Cerebellum (tissue), 4 donors: ENCODE measurements at places on chromosomes 1 and 21.

- DNase-seq: no peak
These were observed 29.7 kb upstream of the PRDM15 start for GRCh38 chr21:41908829-41909228.

DNA sequence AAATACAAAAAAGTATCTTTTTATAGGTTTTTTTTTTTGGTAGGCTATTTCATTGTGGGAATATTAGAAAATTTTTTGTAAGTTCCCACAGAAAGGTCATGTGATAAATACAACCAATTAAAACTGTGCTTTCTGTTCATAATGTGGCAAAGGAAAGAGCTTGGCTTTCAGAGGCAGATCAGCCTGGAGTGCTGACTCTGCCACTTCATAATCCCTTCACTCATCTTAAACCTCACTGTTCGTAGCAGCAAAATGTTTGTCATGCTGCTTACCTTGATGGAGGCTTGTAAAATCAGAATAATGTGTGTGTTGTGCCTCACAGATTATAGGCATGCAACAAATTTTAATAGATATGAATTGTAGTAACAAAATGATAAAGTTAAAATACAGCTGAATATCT, 176.8 kb downstream of the ZP4 start:
- DNase-seq: no peak

DNA sequence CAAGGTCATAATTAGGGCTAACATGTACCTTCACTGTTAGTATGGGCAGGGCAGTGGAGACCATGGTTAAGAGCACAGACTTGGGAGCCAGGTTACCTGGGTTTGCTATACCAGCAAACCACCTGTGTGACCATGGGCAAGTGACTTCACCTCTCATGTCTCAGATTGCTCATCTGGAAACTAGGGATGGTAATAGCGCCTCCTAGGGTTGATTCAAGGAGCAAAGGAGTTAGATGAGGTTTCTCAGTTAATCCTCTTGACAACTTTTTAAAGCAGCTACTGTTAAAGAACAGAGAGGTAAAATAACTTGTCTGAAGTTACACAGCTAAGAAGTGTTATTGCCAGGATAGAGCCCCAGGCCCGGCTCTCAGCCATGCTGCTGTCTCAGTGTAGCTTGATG, 790 bp upstream of the MATN1 start:
- DNase-seq: no peak

DNA sequence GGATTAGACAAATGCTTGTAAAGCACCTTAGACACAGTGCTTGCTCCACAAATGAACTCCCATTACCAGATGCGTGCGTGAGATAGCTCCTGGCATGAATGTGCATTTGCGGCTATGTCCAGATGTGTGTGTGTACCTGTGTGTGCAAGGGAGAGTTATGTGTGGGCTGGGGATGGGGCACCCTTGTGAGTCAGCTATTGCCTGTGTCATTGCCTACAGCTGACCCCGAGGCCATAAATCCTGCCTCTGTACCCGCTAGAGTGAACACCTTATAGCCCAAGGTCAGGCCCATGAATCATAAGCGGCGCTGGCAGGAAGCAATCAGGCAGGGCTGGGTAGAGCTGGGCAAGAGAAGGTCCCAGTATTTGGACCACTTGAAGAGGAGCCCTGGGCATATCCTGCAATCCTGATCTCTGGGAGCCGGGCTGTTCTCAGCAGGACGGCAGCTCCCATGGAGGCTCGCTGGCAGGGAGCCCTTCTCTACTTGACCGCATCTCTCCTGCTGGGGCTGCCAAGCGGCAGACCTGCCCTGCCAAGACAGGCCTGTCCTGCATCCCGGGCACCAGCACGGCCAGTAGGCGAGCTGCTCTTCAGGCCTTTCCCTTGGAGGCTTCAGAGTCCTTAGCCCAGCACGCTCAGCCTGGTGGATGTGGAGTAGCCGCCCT, 86.4 kb downstream of the TMEM53 start:
- DNase-seq: no peak

DNA sequence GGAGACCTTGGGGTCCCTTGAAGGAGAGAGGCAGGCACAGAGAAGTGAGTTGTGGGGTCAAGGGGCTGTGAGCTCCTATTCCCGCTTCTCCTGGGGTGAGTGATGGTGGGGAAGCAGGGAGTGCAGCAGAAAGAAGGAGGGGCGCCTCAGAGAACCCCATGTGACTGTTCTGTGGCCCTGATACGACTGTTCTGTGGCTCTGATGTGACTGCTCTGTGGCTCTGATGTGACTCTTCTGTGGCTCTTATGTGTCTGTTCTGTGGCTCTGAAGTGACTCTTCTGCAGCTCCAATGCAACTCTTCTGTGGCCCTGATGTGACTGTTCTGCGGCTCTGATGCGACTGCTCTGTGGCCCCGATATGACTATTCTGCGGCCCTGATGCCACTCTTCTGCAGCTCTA, 29.9 kb upstream of the UMODL1 start:
- no peak for DNase-seq

GRCh38 chr1:117143172-117143571, 21.6 kb upstream of the TRIM45 start:
- no peak for DNase-seq

GRCh38 chr1:171899838-171900237, 58.5 kb downstream of the DNM3 start:
- no peak for DNase-seq
